Endodermal cell (in vitro differentiated cells): ENCODE measurements at places on chromosomes 16 and 17.

DNA sequence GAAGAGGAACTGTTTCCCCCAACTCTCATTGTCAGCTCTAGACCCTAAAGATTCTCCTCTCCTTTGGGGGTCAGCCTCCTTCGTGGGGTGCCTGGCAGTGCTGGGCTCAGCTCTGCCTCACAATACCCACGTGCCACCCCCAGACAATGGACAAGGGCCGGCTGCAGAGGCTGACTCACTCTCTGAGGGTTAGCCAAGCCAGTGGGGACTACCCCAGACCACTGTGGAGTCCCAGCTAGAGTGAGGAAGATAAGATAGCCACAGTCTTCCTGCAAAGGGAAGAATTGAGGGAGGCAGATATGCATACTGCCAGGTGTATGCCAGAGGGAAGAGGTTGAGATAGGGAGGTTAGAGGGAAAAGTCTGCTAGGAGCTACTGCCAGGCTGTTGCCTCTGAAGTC is 13.5 kb upstream of the MTMR4 start:
- peak; percentile 74 for DNase-seq
- H3K27ac ChIP-seq, result no peak overlapping the region
- peaks cover 25% of the 10 kb centered on the region for H3K27me3 ChIP-seq
- H3K36me3 ChIP-seq, result no peaks in the 10 kb centered on the region
- peaks cover 6% of the 10 kb centered on the region for H3K4me1 ChIP-seq

DNA sequence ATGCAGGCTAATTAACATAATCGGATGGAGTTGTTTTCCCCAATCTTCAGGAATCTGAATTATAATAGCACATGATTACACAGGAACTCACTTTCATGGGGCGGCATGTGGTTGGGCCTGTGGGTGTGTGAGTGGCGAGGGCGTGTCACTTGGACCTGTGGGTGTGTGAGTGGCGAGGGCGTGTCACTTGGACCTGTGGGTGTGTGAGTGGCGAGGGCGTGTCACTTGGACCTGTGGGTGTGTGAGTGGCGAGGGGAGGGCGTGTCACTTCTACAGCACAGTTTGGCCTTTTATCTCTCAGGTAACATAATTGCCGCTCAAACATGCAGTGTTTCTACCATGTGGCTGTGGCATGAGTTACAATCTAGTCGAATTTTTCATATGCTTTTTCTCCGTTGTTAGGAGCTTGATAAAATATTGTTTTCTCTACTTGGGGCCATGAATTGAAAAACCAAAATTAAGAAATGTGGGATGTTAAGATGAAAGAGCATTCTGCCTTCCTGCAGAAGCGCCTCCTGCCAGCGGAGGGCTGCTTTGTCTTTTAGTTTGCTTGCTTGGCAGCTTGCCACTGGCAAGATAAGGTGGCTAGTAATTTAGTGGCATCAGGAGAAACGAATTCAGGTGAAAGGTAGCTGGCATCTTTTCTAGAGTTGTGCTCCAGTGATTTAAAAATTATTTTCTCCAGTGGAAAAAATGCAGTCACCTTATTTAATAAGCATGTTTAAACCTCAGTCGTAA is 36.2 kb downstream of the USP10 start:
- H3K27me3 ChIP-seq, result no peaks in the 10 kb centered on the region
- no peak overlapping the region for H3K27ac ChIP-seq
- H3K4me1 ChIP-seq, result peaks cover 3% of the 10 kb centered on the region
- no peak for DNase-seq

DNA sequence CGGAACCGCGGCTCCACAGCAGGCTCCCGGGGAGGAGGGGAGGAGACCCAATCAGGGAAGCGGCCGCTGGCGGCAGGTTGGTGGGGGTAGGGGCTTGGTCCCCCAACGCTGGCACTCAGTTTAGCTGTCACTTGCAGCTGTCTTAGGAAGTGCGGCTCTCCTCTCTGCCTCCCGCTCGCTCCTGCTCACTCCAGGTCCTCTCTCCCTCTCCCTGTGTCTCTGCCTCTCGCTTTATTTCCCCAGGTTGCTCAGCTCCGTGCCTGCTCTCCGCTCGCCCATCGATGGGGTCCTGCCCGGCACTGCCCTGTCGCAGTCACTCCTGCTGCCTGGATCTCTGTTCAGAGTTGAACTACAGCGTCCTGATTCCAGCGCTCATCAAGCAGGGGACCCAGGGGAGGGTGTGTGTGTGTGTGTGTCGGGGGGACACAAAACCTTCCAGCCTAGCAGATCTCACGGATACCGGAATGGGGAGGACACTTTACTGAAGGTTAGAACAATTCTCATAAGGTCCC is 145.6 kb downstream of the ENGASE start:
- H3K27me3 ChIP-seq, result peaks cover 33% of the 10 kb centered on the region
- H3K36me3 ChIP-seq, result no peaks in the 10 kb centered on the region
- H3K27ac ChIP-seq, result no peak overlapping the region
- no peaks in the 10 kb centered on the region for H3K4me1 ChIP-seq
- DNase-seq, result peak; percentile 80

DNA sequence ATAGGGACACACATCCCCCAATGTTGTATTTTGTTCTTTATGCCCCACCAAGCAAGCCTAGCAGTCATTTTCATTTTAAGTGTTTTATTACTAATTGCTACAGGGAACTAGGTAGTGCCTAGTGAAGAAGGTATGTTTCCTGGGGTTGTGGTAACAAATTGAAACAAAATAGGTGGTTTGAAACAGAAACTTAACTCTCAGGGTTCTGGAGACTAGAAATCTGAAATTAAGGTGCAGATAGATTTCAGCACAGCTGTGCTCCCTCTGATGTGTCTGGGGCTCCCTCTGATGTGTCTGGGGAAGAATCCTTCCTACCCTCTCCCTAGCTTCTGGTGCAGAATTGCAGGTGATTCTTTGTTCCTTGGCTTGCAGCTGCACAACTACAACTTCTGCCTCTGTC is 390.1 kb downstream of the ZFHX3 start:
- no peaks in the 10 kb centered on the region for H3K36me3 ChIP-seq
- no peak overlapping the region for H3K27ac ChIP-seq
- no peaks in the 10 kb centered on the region for H3K4me1 ChIP-seq
- H3K4me3 ChIP-seq, result no peak overlapping the region

DNA sequence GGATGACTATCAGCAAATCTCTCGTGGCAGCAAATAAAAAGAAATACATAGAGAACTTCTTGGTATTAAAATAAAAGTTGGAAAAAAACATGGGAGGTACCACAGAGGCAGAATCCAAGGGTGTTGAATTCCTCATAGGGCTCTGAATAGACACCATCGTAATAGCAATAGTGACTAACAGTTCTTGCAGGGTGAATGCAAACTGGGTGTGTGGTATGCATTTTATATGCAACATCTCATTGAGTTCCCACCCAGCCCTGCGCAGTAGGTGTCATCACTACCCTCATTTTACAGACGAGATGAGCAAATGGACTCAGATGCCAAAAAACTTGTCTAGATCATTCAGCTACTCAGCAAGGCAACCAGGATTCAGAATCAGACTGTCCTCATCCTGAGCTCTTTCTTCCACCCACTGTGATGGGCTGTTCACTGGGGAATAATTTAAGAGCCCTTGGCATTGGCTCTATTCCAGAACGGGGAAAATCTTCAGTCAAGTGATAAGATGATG is 354.6 kb upstream of the CDH11 start:
- H3K27me3 ChIP-seq, result no peaks in the 10 kb centered on the region
- no peaks in the 10 kb centered on the region for H3K4me1 ChIP-seq
- no peak overlapping the region for H3K27ac ChIP-seq
- no peak overlapping the region for H3K4me3 ChIP-seq
- no peak for DNase-seq
- H3K36me3 ChIP-seq, result no peaks in the 10 kb centered on the region

DNA sequence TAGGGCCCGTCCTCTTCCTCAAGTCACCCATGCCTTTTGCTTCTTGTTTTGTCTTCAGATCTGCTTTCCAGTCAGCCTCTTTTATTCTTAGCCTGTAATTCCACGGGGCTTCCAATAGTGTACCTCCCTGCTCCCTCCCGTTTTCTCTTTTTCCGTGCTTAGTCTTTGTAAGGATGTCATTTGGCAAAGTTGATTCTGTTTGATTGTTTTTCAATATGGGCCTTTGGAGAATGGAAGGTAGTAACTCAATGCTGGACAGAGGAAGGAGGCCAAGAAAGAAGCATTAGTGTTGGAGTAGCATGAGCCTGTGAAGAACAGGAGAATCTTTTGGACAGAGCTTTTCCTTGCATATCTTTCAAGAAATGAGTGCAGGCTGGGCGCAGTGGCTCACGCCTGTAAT is 6.5 kb downstream of the WWP2 start:
- no peaks in the 10 kb centered on the region for H3K4me1 ChIP-seq
- no peaks in the 10 kb centered on the region for H3K36me3 ChIP-seq
- no peak for DNase-seq
- no peaks in the 10 kb centered on the region for H3K27me3 ChIP-seq

DNA sequence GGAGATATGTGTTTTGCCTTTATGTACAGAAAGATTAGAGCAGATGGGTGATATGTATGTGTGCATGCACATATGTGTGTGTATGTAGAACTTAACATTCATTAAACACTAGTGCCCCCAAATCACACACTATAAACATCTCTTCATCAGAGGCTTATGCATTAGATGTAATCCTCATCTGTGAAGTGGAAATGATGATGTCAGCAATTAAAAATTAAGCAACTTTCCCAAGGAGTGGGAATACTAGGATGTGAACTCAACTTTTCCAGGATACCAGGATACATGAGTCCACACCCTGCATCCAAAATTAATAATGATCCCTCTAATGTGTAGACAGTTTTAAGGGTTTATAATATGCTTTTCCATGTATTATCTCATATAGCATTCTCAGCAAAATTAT is 127.7 kb upstream of the ADAMTS18 start:
- H3K4me3 ChIP-seq, result no peak overlapping the region
- no peaks in the 10 kb centered on the region for H3K36me3 ChIP-seq
- DNase-seq, result no peak
- no peak overlapping the region for H3K27ac ChIP-seq

DNA sequence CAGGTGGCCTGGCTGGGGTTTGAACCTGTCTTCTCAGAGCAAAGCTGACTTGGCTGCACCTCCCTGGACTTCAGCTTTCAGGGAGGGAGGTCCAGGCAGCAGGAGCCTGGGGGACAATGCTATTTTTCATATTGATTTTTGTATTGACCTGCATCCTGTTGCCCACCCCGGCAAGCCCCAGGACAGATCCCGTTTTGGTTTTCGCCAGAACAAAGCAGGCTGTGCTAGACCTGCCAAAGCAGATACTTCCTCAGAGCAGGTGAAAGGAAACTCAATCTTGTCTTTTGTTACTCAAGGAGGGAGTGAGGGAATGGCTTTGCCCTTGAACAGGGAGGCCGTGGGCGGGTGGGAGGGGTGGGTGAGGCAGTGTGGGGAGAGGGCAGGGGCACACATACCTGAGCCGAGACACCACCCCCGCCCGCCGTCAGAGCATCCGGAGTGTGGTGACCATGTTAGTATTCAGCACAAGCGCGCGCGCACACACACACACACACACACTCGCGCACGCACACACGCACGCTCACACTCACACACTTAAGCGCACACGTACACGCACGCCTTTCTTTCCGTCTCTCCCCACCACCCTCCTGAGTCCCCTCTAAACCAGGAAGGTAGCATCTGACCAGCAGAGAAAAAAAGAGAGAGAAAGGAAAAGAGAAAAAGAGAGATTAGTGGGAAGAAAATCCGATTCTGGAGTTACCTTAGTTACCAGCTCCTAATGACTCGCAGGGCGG is 59.5 kb downstream of the RAI1 start:
- H3K4me3 ChIP-seq, result no peak overlapping the region
- H3K27ac ChIP-seq, result peak overlapping the region; percentile 92
- H3K27me3 ChIP-seq, result no peaks in the 10 kb centered on the region
- DNase-seq, result peak; percentile 77
- peaks cover 4% of the 10 kb centered on the region for H3K36me3 ChIP-seq

DNA sequence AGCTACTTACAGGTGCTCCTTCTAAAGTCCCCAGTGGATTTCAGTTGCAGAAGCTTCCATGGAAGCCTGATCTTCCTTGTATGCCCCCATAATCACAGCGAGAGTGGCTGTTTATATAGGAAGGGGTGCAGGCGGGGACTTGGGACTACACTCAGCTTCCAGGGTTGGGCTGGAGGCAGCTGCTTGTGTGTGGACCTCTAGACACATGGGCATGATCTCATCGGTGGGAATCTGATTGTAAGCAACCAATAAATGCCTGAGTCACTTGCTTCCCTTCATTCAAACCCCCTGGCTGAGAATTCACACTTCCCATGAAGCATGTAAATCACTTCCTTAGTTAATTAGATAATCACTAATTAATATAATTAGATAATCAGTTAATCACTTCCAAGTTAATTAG is 1.0 kb upstream of the KRT20 start:
- peaks cover 7% of the 10 kb centered on the region for H3K27me3 ChIP-seq
- DNase-seq, result no peak
- no peak overlapping the region for H3K27ac ChIP-seq

DNA sequence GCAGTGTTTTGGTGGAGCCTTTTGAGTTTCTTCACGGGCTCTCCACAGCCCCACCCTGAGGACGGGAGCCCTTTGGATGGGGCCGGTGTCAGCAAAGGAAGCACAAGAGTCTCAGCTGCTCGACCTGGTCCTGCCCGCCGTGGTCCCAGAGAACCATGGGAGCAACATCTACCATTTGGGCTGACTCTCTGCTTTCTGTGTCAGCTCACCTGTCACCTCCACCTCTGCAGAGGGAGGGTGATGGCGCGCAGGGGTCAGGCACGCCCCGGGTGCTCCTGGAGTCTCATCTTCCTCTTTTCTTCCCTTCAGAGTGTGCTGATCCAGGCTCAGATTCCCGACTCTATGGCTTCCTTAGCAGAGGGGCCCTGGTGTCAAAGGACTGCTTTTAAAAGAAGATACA is 171.7 kb downstream of the LAT start:
- H3K27me3 ChIP-seq, result no peaks in the 10 kb centered on the region
- DNase-seq, result peak; percentile 71
- peaks cover 10% of the 10 kb centered on the region for H3K4me1 ChIP-seq
- H3K27ac ChIP-seq, result no peak overlapping the region

GRCh38 chr17:6035801-6036394 is 34.3 kb upstream of the WSCD1 start:
- no peaks in the 10 kb centered on the region for H3K36me3 ChIP-seq
- H3K27ac ChIP-seq, result no peak overlapping the region
- no peaks in the 10 kb centered on the region for H3K27me3 ChIP-seq

GRCh38 chr16:77434022-77434529 is 758 bp downstream of the ADAMTS18 start:
- H3K27ac ChIP-seq, result no peak overlapping the region
- peaks cover 20% of the 10 kb centered on the region for H3K36me3 ChIP-seq
- peaks cover 3% of the 10 kb centered on the region for H3K4me1 ChIP-seq
- no peak for DNase-seq

- H3K27ac ChIP-seq, result no peak overlapping the region
- DNase-seq, result peak; percentile 81
- no peaks in the 10 kb centered on the region for H3K27me3 ChIP-seq
- H3K4me3 ChIP-seq, result no peak overlapping the region
Measured at GRCh38 chr17:67139784-67140665, 95.7 kb downstream of the CACNG1 start.

DNA sequence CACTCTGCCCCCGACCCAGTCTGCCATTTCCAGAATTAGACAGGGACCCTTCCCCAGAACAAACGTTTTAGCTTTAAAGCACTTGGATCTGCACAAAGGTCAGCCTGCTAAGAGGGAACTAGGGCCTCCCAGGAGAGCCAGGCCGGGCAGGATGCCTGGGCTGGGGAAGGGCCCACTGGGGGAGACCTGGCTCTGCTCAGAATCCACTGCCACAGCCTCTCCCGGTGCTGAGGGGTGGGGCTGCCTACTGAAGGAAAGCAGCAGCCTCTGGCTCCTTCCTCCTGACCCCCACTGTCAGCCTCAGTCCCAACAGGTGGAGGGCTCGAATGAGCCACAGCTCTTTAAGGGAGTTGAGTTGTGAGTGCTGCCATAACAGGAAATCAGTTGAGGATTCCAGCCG is 1.7 kb downstream of the YBX2 start:
- no peak overlapping the region for H3K4me3 ChIP-seq
- H3K36me3 ChIP-seq, result no peaks in the 10 kb centered on the region
- H3K27ac ChIP-seq, result no peak overlapping the region
- H3K4me1 ChIP-seq, result no peaks in the 10 kb centered on the region
